ENCODE measurements at places on chromosomes 4 and X.

DNA sequence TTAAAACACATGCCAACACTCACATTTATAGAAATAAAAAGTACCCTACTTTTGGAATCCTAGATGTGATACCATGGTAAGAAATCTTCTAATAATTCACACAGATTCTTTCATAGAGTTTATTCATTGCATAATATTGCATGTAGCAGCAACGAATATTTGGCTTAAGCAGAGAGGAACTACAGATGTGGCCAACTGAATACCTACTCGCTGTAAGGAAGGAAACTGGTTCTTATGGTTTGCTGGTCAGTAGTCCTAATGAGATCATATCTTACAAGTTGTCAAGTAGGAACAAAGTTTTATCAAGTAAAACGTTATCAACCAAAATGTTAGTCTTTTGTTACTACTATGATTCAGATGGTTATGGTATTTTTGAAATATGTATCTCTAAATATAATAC, 996.1 kb downstream of the PDHA2 start:
- no peak for DNase-seq

GRCh38 chr4:26692014-26692726, 108.3 kb downstream of the TBC1D19 start:
- DNase-seq: no peak

- DNase-seq: no peak
Observed at GRCh38 chr4:177505171-177505615, 63.0 kb upstream of the AGA start.

- no peak for DNase-seq
Observed at GRCh38 chr4:40227284-40227683, 30.5 kb downstream of the RHOH start.

DNA sequence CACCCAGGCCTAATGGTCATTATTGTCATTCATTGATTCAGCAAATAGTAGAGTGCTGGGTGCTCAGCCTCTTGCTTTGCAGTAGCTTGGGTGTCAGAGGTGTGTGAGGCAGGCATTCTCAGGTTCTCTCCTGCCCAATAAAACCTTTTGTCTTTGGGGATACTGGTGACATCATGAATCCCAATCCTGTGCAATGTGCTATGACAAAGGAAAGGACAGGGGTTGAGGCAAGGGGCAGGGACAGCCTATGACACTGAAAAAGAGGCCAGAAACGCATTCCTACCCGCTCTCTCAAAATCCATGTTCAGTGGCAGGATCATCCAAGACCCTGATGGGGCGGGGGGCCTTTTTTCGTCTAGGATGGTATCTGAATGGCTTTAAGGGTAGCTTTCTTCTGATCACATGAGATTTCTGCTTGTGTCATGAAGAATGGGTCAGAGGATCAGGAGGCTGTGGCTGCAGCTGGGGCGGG, 1.5 kb upstream of the FAM193A start:
- DNase-seq: no peak

GRCh38 chr4:132334081-132334480, 815.0 kb upstream of the PCDH10 start:
- DNase-seq: no peak

- no peak for DNase-seq
Observed at GRCh38 chr4:20456407-20456806, 204.7 kb downstream of the SLIT2 start.

DNA sequence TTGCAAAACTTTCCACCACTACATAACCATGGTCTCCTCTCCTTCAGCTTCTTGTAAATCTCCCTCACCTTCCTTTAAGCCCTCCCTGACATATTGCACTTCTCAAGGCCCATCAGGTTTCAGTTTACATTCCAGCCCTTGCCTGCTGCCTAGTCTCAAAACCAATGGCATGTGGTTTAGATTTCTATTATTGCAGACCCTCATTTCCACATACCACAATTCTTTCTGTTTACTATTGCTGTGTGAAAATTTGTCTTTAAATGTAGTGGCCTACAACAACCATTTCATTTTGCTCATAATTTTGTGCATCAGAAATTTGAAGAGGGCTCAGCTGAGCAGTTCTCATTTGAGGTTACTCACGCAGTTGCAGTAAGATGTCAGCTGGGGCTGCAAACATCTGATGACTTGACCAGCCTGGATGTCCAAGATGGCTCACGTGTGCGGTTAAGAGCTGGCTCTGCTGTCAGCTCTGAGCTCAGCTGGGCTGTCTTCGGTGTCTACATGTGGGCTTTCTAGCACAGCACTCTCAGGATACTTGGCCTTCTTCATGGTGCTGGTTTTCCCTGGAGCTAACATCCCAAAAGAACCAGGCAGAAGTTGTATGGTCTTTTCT, 29.9 kb upstream of the SOD3 start:
- DNase-seq: no peak

GRCh38 chr4:185728893-185729292, 83.1 kb downstream of the SORBS2 start:
- DNase-seq: no peak

DNA sequence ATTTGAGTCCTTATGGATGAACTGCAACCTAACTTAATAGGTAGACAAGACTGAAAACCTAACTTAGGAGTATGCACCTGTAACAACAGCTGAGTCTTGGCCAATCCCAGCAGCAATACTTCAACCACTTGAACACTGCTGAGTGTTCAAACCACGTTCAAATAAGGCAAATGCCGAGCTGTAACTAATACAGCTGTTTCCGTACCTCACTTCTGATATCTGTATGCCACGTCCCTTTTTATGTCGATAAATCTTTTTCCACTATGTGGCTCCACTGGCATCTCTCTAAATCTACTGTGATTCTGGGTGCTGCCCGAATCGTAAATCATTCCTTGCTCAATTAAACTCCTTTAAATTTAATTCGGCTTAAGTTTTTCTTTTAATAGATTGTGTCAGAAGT, 459.7 kb downstream of the INPP4B start:
- no peak for DNase-seq

DNA sequence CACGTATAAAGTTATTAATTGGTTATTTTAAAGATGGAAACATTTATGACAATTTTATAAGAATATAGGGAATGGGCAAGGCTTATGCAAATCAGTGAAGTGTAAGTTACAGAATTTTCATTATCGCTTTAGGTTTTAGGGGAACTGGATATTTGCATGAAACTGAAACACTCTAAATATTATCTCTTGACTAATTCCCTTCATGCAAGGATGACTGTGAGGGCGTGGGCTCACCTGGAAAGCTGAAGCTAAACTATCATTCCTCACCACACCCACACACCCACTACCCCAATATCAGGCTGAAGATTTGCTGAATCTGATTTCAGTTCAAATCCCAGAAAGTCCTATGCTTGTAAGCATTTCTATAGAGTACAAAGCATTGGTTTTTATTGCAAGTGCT, 81.7 kb upstream of the ARHGAP24 start:
- DNase-seq: no peak

GRCh38 chr4:150055467-150055866, 22.8 kb upstream of the DCLK2 start:
- DNase-seq: no peak

GRCh38 chr4:122156819-122157218, 4.7 kb downstream of the BLTP1 start:
- no peak for DNase-seq

DNA sequence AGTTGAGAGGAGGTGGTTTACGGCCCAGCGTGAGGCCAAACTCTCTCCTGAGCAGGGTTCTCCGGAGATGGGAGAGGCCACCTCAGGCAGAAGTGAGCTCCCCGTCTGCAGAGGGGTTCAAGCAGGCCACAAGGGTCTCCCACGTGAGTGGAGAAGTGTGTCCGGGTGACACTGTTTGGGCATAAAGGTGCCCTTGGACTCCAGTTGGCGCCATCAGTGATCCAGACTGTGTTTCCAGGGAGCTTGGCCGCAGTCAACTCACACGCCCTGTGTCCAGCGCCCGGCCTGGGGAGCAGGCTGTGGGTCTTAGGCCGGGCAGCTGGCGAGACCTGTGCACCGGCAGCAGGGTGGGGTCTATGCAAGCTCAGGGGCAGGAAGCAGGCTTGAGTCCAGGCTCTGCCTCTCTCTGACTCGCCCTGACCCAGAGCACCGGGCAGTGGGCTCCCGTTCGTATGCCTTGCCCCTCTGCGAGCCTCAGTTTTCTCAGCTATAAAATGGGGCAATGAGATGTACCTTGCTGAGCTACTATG, 24.6 kb upstream of the HTRA3 start:
- no peak for DNase-seq

DNA sequence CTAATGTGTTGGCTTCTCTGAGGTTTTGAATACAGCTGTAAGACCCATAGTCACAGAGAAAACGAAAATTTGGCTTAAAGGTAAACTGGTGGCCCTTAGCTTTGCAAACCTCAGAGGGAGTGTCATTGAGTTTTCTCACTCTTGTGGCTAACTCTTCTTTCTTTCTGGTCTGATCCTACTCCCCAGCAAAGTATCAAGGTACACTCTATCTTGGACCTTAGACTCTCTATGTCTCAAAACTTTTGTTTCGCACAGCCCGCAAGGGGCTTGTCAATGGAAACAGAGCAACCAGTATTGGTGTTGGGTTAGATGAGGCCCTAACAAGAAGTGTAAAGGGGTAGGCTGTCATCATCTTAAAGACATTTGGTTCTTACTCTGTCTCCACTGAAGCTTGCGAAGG, 19.8 kb downstream of the APOO start:
- no peak for DNase-seq

DNA sequence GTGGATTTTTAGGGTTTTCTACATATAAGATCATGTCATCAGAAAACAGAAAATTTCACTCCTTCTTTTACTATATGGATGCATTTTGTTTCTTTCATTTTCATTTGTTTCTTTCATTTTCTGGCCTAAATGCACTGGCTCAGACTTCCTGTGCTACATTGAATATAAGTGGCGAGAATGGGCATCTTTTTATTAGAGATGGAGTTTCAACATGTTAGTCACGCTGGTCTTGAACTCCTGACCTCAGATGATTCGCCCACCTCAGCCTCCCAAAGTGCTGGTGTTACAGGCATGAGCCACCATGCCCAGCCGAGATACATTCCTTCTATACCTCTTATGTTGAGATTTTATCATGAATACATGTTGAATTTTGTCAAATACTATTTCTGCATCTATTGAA, 61.8 kb downstream of the BRWD3 start:
- no peak for DNase-seq

DNA sequence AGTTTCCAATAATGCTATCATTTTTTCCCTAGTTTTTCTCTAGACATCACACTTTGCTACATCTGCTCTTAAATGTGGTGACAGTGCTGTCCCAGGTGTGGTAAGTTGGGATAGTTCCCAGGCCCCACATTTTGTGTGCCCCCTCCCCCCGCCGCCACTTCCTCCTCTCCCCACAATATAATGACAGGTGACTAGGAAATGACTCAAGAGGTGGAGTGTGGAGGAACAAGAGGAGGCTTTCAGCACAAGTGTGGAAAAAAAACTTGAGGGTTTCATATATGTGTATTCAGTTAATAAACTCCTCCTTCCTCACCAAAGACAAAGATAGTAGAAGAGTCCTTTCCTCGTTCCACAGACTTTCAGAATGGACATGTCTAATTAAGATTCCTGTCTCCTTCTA, 18.3 kb upstream of the IL21 start:
- DNase-seq: no peak

GRCh38 chr4:127634181-127634580, 1.4 kb downstream of the INTU start:
- DNase-seq: no peak

GRCh38 chr4:145531223-145531622, 49.6 kb downstream of the SMAD1 start:
- DNase-seq: no peak

GRCh38 chrX:45781901-45782553, 581.4 kb upstream of the DIPK2B start:
- DNase-seq: peak; percentile 12

DNA sequence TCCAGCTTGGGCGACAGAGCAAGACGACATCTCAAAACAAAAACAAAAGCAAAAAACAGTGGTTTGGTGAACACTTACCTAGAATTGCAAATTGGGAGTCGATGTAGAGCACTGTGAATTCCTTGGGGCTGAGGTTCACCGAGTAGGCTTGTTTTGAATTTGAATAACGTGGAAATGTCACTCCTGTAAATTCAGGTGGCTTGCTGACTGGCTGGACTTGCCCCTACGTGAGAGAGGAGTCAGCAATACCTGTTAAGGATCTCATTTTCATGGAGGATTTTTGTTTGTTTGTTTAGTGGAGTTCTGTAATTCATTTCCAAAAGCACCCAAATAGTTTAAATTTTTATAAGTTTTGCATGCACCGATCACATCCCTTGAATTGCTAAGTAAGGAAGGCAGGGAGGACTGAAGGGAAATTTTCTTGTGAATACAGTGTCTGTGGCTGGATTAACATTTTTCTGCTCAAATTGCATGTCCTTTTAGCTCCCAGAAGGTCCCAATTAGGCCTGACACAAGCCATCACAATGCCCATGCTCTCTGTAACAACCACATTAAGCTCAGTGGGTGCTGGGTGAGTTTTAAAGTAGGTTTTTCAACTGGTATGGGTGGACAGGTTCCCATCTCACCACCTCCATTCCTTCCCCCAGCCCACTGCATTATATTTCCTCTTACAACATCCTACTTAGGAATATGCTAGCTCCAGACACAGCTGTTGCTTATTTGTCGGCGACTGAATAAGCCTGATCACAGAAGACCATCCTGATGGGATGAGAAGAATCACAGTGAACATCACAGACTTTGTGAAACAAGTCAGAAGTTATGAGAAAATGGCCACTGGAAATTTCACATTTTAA, 58.5 kb upstream of the TTC29 start:
- DNase-seq: no peak

DNA sequence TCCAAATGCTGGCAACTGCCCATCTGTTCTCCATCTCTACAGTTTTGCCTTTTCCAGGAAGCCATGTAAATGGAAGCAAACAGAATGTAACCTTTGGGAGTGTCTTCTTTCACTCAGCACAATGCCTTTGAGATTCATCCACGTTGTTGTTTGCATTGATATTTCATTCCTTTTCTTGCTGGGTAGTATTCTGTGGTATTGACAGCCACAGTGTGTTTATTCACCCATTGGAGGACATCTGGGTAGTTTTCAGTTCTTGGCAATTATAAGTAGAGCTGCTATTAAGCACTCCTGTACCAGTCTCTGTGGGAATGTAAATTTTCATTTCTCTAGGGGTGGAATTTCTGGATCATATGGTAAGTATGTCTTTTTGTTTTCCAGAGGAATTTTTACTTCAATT, 194.3 kb upstream of the RPS6KA3 start:
- DNase-seq: no peak

- DNase-seq: no peak
Observed at GRCh38 chr4:159205466-159205865, 102.6 kb downstream of the RAPGEF2 start.

DNA sequence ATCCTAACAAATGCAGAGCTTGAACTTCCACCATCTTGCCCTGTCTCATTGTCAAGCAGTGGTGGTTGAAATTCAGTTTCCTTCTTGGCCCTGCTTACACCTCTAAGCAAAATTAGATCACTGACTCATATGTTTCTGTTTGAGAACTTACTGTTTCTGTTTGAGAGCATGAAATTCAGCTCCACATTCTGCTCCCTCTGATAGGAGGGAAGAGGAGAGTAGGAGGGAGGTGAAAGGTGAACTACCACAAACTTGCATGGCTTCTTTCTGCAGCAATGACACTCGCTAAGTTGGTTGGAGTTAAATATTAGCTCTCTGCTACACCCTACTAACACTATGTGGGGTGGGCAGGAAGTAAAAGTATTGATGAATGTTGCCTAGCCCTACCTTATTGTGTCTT, 117.8 kb upstream of the EDA2R start:
- no peak for DNase-seq

- DNase-seq: no peak
Observed at GRCh38 chr4:54495091-54495490, 162.7 kb upstream of the KIT start.

GRCh38 chrX:71241301-71241700, 12.6 kb downstream of the ZMYM3 start:
- DNase-seq: no peak
